ENCODE measurements at places on chromosomes 1 and 21. TPM values are rescaled to one million over a fixed set of nuclear protein-coding genes. Genes with fewer than 3 reads are reported as not detected.

Gene UTS2
- polyA plus RNA-seq, result not detected

Gene RIMS3
- 0.22 TPM for polyA plus RNA-seq

Gene OLIG1
- polyA plus RNA-seq, result not detected

Gene AGO4
- 10.5 TPM for polyA plus RNA-seq
